NCI-H2081 (cell line): ENCODE measurements at places on chromosomes 13 and 19.

DNA sequence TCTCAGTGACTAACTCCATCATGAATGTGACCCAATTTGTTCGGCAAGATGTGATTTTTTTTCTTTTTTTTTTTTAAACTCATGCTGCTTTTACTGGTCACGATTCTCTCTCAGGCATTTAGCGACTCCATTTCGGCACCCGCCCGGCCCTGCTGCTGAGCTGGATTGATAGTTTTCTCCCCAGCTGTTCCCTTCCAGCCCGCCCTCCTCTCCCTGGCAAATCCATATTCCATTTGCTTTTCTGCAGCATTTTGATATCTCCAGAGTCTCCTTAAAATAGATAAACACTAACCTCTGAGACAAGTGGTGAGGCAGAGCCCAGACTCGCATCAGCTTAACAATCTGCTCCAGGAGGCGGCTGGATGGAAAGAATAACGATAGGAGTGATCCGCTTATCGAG is 55.5 kb upstream of the KATNAL1 start:
- no peak for DNase-seq

DNA sequence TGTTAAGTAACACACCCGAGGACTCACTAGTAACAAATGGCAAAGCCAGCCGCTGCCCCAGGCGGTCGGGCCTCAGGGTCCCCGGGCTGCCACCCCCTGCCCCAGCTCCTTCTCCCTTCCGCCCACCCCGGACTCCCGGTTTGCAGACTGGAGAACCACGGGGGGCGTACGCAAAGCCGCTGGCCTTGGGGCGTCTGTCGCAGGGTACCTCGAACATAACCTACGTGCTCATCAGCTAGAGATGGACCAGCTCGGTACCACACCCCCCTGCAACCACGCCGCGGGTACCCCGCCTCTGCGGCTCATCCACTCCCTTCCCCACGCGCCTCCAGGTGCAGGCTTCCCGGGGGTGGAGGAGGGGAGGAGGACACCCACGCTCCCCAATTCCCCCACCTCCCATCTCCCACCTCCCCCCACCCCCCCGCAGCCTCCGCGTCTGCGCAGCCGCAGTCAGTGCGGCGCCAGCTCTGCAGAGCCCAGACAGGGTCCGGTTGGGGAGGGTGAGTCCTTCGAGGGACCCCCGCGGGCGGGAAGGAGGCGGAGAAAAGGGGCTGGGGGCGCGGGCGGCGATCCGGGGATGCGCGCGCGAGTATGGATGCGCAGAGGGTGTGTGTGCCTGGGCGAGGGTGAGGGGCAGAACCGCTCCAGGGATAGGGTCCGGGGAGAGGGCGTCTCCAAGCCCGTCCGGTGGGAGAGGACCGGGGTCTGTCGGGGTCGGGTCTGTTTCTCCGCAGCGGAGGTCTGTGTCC is at the start of gene SMIM17:
Gene SMIM17 (plus strand): TSS at position 449 of the 749 bp plus-strand sequence. CDS start 2,509 bp downstream, outside the sequence.
- no peak for DNase-seq

DNA sequence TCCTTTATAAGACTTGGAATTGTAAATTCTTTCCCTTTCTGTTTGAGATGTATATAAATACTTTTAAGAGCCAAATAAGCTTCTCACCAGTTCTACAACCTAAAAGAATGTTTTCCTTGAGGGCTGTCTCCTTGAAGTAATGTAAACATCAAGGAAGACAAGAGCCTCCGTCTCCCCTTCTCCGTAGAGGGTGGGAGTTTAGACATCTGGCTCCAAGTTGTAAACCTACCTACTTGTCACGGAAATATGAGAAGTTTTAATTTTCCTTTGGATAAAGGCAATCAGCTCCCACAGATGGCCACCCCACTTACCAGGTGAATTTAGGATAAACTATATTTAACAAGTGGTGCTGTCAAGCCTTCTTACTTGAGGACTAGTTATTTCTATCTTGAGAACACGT is 237.9 kb downstream of the NALCN start:
- no peak for DNase-seq

GRCh38 chr19:57068921-57069697 is 50.7 kb upstream of the USP29 start:
- DNase-seq, result no peak

GRCh38 chr19:49890349-49891311 is 6.1 kb downstream of the IL4I1 start:
- peak; percentile 55 for DNase-seq

GRCh38 chr19:12721656-12722565 is 1.8 kb downstream of the TNPO2 start:
- DNase-seq, result peak; percentile 58

DNA sequence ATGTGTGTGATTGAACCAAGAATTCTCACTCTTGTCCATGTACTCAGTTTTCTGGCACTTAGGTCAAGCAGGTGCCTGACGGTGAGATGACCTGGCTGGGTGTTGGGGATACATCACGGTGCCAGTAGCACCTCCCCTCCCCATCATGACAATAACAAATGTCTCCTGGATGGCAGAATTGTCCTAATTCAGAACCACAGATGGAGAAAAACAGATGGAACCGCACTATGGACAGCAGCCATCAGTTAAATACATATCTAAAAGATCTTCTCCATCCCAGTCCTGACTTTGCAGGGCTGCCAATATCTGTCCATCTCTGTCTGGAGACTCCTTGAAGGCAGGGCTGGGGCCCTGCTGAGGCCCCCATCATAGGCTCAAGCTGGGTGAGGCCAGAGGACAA is 126.9 kb downstream of the PTPRS start:
- no peak for DNase-seq
